HL-60 (cell line): ENCODE measurements at places on chromosomes 3 and 15.

DNA sequence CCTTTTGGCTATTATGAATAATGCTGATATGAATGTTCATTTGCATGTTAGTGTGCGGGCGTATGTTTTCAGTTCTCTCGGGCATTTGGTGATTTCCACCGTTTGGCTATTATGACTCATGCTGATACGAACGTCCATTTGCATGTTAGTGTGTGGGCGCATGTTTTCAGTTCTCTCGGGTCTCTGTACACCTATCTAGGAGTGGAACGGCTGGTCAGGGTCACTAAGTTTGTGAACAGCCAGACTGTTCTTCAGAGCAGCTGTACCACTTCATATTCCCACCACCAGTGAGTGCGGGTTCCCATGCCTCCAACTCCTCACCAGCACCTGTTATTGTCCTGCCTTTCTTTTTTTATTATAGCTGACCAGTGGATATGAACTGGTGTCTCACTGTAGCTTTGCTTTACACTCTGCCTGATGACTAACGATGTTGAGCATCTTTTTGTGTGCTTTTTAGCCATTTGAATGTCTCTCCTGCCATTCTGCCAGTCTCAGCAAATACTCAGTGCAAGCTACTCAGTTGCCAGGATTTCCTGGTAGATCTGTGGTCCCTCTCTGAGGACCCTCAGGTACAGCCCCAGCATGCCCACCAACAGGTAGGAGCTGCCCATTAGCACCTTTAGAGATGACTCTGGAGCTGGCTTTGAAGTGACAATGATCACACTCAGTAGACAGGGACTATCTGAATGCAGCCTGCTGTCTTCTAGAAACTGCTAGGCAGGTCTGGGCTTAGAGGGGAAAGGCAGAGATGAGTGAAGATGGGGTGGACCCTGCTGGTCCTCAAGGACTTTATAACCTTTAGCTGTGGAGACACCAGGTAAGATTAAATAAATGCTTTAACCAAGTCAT, 141.1 kb downstream of the XXYLT1 start:
- no peak for DNase-seq

DNA sequence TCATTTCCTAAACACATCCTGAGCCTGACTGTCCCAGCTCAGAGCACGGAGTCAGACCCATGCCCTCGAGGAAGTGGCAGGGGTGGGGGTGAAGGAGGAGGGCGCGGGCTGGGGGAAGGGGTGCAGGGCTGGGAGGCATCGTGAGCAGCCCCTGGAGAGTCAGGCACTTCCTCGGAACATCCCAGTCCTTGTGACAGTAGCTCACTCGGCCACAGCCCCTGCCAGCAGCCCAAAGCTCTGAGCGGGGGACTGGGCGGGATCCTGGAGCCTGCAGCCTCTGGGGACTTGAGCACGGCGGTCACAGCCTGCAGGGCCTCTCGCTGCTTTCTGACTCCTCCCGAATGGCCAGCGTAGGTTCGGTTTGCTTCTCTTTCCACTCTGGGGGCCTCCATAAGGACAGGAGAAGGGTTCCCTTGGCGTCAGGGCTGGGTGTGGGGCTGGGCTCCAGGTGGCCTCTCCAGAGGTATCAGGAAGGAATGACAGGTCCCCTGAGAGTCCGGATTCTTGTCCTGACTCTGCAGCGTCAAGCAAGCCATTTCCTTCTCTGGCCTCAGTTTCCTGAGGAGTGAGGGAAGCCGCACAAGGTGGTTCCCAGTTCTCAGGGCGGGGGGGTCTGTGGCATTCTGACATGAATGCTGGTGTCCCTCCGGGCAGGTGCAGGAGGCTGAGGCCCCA, 20.9 kb downstream of the PSTPIP1 start:
- no peak for DNase-seq

GRCh38 chr3:172586436-172586835, 63.2 kb upstream of the TNFSF10 start:
- no peak for DNase-seq

- DNase-seq = no peak
These were observed 967.7 kb downstream of the AGBL1 start for GRCh38 chr15:87047203-87047965.

DNA sequence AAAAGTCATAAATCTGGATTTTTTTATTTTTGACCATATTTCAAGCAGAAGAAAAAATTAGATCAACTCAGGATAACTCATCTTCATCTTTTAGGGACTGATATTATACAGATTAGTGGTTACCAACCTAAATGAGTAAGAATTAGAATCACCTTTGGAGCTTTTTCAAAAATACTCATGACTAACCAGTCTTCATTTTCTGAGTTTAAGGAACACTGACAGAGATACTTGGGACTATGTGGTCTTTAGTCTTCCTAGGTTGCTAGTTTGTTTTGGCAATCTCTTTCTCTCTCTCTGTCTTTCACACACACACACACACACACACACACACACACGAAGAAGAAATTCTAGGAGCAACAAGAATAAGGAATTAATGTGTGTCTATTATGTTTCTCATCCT, 50.1 kb downstream of the TMOD3 start:
- DNase-seq = no peak

- DNase-seq = no peak
These were observed 2.5 kb downstream of the SCAMP2 start for GRCh38 chr15:74870436-74871215.

GRCh38 chr15:26178640-26179220, 315.6 kb upstream of the ATP10A start:
- DNase-seq = no peak

DNA sequence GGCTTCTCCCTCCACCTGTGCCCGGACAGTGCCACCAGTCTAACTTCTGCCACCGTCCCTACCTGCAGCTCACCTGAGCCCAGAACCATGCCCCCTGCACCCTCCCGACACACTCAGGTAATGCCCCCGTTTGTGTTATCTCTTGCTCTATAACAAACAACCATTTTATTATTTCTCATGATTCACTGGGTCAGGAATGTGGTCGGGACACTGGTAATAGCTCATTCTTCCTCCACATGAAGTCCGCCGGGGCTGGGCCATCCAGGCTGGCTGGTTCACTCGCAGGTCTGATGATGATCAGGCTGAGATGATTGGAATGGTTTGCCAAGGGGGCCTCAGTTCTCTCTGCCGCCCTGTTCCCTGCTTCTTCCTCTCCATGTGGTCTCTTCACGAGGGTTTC, 20.3 kb upstream of the NR2E3 start:
- DNase-seq = no peak

- DNase-seq = no peak
These were observed 254.2 kb upstream of the NR2F2 start for GRCh38 chr15:96076350-96076749.

- DNase-seq = no peak
These were observed 781.7 kb downstream of the MECOM start for GRCh38 chr3:168881804-168882203.

- no peak for DNase-seq
These were observed 36.1 kb downstream of the SELENOT start for GRCh38 chr3:150639262-150639661.

DNA sequence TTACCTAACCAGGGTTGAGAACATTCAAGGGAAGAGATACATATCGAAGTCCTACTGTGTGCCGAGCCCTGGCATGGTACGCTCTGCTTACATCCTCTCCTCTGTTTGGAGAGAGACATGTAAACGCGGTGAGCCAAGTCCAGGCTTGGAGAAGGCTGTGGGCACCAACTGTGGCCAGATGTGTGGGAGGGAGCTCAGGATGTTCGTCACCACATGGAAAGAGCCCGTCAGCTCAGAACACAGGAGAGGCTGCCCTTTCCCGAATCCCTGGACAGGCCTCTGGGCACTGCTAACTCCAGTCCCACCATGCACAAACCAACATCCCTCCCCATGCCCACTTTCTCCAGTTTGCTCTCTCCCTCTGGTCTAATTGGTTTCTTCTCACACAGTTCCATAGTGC, 43.0 kb downstream of the MESD start:
- DNase-seq = no peak

DNA sequence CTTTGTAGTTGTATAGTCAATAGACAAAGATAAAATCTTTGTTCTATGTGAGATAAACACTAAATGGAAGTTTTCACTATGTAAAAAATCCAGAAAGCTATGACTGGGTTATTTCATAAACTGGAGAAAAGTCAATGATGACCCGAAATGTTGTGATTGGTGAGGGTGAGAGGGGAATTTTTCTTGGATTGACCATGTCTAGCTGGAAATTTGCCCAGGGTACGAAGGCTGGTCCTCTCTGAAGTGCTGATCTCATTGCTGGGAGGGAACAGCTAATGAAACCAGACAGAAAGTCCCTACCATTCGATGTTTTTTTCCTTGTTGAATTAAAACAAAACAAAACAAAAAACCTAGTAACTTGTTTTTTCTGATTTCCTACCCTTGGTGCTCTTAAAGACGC, 14.3 kb downstream of the TPRG1 start:
- DNase-seq = no peak

DNA sequence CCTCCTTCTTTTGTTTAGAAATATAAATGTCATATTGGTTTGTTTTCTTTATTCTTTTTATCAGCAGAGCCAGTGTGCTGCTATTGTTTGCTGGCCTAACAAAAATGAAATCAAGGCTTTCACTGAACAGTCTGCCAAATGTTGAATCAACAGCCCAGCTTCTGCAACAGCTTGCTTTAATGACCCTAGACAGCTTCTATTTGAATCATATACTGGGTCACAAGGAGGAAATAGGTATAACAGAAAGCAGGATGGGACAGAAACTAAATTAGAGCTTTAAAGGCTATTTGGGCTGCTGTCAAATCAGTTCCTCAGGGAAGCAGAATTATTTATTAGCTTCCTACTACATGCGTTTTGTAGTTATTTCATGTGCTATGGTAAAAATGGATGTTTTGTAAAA, 12.1 kb upstream of the DNAJC13 start:
- DNase-seq = no peak

- no peak for DNase-seq
These were observed 1.4 kb upstream of the BHLHE40 start for GRCh38 chr3:4977853-4978203.

GRCh38 chr3:130916507-130917167, 22.8 kb downstream of the ATP2C1 start:
- no peak for DNase-seq

GRCh38 chr15:74505837-74506514, 35.0 kb upstream of the ARID3B start:
- DNase-seq = no peak

GRCh38 chr3:52391096-52391495, 53.8 kb downstream of the SEMA3G start:
- no peak for DNase-seq

GRCh38 chr3:28940530-28940929, 340.3 kb upstream of the RBMS3 start:
- no peak for DNase-seq

DNA sequence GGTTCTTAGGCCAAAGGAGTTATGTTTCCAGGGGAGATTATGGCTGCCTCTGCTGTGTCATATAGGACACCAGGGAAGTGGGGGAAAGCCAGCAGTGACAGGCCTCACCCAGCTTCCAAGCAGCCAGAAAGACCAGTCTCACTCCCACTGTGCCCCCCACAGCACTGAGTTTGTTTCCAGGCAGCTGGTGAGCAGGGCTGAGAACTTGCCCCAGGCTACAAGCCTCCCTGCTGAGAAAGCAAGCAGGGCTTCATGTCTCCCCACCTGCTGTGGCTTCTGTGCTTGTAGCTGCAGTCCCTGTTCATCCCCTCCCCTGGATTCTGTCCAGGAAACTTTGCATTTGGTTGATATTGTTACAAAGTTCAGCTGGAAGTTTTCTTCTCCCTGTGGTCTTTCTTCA, 376.3 kb downstream of the PDCD6IP start:
- DNase-seq = no peak

DNA sequence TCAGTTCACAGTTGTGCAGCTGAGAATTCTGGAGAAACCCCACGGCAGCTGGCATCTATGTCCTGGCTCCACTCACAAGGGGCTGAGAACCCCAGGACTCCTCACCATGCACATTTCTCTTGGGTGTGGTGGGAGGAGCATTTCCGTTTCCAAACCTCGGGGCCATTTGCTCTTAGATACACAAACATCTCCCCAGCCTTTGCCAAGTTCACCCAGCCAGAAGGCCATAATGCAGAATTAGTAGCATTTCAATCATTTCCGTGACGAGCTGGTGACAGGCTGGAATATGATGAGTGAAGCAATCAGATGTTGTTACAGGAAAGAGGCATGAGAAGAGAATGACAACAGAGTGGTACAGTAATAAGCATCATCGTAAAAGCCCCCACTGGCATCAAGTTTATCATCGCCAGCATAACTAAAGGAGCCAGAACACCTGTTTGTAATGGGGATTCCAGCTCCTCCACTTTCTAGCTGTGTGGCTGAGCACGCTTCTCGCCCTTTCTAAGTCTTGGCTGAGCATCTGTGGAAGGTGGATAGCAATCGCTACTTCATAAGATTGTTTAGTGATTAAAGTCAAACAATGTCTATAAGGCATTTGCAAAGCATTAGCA, 82.0 kb downstream of the LIPC start:
- DNase-seq = no peak

GRCh38 chr3:157030712-157031111, 129.2 kb downstream of the CCNL1 start:
- no peak for DNase-seq

- no peak for DNase-seq
These were observed 695.5 kb downstream of the EPHA3 start for GRCh38 chr3:89802881-89803280.

- peak; percentile 38 for DNase-seq
These were observed 158.7 kb downstream of the USP13 start for GRCh38 chr3:179811321-179812095.

GRCh38 chr3:98556164-98557130, 24.7 kb downstream of the GPR15 start:
- no peak for DNase-seq

GRCh38 chr3:171266740-171267073, 193.5 kb downstream of the TNIK start:
- DNase-seq = no peak

DNA sequence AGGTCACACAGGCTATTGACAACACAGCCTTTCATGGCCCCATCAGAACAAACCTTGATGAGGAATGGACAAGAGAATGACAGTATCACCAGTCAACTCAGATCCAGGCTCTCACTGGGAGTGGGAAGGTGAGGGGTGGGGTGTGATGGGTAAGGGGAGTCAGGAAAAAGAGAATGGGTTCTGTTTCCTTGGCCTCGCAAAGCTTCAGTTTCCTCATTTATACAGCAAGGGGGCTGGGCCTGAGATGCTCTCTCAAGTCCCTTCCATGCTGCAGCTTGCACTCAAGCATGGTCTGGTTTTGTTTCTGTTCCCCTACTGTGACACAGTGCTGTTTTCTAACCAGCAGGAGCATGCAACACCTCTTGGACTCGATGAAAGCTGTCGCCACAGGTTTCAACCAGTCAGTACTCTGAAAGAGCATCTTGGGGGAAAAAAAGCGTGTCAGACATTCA, 65.7 kb upstream of the IL12A start:
- no peak for DNase-seq

- no peak for DNase-seq
These were observed 10.8 kb downstream of the LYSMD4 start for GRCh38 chr15:99722406-99722805.

- no peak for DNase-seq
These were observed 35.7 kb downstream of the TMEM39A start for GRCh38 chr3:119427669-119428068.
